ENCODE measurements at places on chromosomes 16 and 17.

- no peak for DNase-seq
Measured at GRCh38 chr17:67633751-67634211, 84.0 kb upstream of the NOL11 start.

GRCh38 chr16:53651357-53651756 lies 52.3 kb downstream of the RPGRIP1L start:
- no peak for DNase-seq

DNA sequence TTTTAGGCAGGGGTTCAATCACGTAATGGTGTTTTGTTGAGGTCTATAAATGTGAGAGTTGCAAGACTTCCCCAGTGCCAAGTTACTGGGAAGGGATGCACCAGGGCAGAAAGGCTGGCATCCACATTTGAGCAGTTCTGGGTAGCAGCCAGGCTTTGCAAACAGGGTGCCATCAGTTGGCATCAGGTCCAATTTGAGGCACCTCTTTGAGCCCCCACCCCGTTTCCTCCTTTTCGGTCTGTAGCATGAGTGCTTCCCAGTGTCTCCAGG lies 142.6 kb upstream of the CACNG5 start:
- no peak for DNase-seq

DNA sequence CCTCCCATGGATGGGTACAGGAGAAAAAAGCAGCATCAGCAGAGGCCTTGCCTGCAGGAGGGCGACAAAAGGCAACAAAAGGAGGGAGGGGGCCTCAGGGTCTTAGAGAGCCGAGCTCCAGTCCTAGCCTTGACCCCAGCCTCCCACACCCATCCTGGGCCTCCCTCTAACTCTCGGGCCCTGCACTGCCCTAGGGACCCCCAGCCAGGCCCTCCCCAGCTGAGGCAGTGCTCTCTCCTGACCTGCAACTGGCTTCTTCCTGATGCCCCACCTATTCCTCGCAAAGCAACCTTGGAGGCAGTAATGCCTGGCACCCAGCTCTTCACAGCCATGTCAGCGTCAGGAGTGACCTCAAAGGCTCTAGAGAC lies 15.2 kb upstream of the SRRM2 start:
- DNase-seq, result no peak

DNA sequence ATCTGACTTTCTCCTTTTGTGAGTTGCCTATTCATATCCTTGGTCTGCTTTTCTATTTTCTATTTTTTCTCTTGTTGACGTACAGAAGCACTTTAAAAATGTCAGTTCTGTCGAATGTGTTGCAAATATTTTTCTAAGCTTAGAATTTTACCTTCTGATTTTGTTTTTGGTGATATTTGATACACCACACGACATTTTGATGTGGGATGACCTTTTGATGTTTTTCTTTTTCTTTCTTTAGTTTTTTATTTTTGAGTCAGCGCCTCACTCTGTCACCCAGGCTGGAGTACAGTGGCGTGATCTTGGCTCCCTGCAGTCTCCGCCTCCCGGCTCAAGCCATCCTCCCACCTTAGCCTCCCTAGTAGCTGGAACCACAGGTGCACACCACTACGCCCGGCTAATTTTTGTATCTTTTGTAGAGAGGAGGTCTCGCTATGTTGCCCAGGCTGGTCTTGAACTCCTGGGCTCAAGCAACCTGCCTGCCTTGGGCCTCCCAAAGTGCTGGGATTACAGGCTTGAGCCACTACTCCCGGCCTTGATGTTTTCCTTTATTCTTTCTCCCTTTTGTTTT lies 39.6 kb downstream of the WSB1 start:
- no peak for DNase-seq

- DNase-seq, result no peak
Measured at GRCh38 chr17:50380369-50381259, 7.6 kb downstream of the EME1 start.

DNA sequence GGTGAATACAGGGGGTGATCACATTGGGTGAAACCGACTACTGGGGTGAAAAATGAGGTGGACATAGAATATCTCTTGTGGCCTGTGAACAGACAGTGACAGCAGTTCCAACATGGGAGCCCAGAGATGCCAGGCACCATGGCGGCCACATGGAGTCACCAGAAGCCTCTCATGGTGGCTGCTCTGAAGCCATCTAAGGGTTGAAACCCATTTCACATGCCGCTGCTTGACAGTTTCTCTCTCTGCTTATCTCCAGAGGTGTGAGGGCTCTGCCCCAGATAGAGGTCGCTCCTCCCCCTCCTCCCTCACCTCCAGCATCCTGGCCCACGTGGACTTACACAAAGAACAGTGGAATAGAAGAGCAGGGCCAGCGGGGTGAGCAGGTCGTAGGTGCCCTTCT lies 37.9 kb upstream of the PIK3R6 start:
- no peak for DNase-seq

DNA sequence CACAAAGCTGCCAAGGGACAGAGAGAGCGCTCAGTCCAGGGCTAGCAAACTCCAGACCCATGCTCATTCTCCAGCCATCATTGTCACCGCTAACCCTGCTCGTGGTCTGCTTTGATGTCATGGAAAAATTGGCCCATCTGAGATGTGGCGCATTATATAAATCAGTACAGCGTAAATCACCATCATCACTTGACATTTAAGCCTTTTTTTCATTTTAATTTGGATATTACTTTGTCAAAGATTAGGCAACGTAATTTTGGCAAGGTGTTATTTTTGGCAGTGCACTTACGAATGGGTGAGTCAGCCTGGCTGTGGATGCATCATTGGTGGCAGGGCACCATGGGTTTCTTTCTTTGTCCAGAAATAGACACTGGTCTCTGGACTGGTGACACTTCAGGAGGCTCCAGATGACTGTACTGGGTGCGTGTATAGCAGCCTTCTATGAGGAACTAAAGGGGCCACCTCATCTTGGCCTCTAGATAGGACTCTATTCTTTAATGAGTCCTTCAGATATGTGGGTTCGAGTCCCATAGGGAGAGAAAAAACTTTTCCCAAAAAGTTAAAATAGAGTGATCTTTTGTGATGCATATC lies 166.3 kb downstream of the MSI2 start:
- DNase-seq, result no peak

DNA sequence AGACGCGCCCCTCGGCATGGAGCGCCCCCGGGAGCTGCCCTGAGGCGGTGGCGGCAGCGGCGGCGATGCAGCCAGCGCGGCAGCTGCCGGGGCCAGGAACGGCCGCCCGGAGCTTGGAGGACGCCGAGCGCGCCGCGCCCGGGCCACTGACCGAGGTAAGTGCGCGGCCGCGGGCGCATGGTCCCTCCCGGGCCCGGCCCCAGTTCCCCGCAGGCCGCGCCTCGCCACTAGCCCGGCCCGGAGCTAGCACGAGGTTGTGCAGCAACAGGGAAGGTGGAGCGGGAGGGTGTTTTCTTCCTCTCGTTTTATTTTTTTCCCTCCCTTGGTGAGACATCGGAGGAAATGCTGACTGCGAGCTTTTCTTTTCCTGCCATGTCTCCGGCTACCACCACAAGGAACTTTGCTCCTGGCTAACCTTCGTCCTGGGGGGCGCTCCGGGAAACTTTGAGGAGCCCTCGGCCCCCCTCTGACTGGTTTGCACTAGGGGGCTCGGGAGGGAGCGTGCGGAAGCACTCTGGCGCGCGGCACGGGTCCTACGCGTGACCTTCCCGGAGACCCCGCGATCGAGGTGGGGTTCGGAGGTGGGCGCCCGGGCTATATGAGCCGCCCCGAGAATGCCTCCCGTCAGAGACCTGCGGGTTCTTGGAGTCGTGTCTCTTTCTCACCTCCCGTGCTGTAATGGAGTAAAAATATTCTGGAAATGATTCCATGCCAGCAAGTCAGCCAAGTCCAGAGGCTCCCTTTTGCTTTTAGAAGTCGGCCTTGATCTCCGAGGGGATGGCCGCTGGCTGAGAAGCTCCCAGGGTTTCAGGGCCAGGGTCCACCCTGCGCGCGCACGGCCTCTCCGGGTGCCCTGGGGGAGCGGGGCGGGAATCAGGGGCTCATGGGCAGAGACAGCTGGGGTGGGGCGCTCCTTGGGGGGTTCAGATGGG lies 868 bp downstream of the KCNJ12 start:
- DNase-seq, result no peak

DNA sequence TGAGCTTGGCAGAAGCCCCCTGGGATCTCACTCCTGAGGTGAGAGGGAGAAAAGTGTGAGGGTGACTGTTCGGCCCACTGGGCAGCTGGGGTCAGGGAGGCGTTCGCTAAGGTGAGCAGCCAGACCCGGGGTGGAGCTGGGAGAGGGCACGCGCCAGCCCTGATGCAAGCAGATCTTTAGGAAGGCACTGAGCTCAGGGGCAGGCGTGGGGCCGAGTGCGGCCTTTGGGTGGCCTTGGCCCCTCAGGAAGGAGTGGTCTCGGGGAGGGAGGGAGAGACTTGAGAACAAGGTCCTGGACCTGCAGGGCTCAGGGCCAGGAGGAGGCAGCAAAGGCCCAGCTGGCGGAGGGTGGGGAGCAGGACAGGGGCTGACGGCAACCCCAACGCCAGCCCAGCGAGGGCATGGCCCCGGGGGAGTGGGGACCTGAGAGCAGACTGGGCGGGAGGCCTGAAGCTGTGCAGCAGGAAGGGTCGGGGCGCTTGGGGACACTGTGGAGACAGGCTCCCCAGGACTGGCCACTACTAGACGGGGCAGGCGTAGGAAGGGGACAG lies 14.5 kb upstream of the WDR45B start:
- DNase-seq, result no peak

DNA sequence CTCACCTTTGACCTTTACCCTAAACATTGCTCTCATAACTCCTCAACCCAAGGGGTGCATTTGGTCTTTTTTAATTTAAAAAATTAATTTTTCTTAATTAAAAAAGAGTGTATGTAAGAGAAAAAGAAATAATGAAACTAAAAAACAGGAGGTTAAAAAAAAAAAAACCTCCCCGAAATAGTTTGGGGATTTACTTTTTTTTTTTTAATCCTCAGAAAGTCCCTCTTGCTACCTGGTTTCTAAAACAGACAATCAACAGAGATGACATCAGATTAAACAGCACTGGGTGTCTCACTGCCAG lies 301.3 kb downstream of the SOX9 start:
- no peak for DNase-seq

- no peak for DNase-seq
Measured at GRCh38 chr17:12977008-12977751, 40.6 kb downstream of the ELAC2 start.

DNA sequence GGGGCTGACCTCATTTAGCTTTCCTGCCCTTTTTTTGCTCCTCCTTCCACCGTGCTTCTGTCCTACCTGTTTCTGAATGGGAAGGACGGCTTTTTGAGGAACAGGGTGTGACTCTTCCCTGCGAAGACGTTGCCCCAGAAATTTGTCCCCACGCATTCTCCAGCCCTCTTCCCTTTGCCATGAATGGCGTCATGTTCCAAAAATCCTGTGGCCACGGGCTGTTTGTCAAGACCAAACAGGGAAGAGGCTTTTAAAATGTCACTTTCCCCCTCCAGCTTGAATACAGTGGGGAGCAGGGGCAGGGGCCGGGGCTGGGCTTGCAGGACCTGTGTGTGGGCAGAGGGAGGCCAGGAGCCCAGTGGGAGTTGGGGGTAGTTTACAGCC lies 13.9 kb downstream of the MPRIP start:
- DNase-seq, result no peak

- no peak for DNase-seq
Measured at GRCh38 chr16:3028716-3029319, 5.0 kb downstream of the THOC6 start.

DNA sequence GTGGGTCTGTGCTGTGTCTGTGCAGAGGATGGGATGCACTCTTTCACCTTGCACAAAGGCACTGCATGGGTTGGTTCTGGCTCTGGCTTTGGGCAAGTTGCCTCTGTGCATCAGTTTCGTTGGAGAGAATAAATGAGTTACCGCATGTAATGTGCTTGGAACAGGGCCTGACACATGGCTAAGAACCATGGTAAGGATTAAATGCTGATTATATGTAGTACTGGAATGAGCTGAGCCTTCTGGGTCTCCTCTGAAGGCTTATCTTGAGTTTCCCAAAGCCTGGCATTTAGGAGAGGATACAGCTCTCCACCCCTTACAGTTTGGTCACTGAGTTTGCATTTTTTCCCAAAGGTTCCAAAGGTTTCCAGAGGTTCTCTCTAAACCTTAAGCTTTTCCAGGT lies 69.1 kb downstream of the KSR1 start:
- DNase-seq, result no peak

DNA sequence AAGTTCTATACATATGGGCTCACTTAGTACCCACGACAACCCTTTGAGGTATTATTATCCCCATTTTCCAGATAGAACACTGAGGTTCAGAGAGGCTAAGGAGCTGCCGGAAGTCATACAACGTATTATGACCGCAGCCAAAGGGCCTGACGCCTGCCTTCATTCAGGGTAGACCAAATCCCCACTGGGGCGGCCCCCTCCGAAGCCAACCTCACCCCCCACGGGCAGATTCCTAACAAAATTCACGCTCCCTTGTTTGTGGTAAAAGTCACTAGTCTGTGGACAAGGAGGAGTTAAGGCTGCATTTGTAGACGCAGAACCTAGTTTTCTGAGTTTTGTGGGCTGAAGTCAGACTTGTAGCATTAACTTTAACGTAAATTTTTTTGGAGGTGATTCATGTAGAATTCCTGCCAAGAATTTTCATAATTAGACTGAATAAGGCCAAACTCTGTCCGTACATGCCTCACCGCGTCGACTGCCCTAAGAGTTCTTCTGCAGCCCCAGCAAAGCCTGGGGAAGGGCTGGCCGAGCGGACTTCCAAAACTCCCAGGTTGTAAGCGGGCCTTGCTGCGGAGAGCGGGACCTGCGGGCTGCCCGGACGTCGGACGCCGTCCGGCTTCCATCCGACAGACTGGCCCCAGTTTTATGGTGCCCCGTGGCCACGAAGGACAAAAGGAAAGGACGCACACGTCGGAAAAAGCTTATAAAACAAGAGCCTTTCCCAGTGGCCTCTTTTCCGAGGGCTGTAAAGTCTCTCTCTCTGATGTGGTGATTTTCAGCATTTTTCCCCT lies 75.7 kb downstream of the NXN start:
- DNase-seq, result peak; percentile 91

- DNase-seq, result no peak
Measured at GRCh38 chr17:9200699-9201359, 179.5 kb downstream of the NTN1 start.

DNA sequence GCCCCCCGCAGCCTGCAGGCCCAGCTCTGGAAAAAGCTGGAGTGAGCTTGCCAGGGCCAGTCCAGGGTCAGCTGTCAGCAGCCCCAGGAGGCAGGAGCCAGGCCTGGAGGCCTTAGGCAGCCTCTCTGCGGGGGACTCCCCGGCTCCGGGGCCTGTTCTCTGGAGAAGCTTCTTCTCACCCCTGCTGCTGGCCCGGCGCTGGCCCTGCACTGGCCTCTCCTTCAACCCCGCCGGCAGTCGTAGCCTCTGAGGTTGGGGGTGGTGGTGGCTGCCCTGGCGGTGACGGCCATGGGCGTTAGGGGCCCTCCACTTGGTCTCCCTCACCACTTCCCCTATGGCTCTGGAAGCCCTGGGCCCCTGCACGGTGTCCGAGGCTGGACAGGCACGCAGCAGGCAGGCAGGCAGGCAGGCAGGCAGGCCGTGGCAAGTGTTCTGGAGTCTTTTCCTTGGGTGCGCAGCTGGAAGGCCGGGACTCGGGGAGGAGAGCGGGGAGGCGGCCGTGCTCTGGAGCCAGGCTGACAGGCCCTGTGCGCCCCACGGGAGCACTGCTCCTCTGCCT lies 2.1 kb downstream of the FOXF1 start:
- peak; percentile 64 for DNase-seq

Data from RWPE2 (cell line).